ENCODE measurements at places on chromosomes 12 and 14. TPM values are rescaled to one million over a fixed set of nuclear protein-coding genes. Genes with fewer than 3 reads are reported as not detected.
A peak's percentile ranks its signal among the peaks of the same experiment; 100 is the strongest.

Gene PDZRN4
- total RNA-seq, result 0.75 TPM

Gene SLCO1B3
- not detected for total RNA-seq

Gene KRT77
- not detected for total RNA-seq

Gene GZMB
- total RNA-seq, result 8.1 TPM

Gene SDS
- 2.4 TPM for total RNA-seq

Gene FIGNL2
- total RNA-seq, result 1.5 TPM

Gene LRFN5
- total RNA-seq, result 1.0 TPM

DNA sequence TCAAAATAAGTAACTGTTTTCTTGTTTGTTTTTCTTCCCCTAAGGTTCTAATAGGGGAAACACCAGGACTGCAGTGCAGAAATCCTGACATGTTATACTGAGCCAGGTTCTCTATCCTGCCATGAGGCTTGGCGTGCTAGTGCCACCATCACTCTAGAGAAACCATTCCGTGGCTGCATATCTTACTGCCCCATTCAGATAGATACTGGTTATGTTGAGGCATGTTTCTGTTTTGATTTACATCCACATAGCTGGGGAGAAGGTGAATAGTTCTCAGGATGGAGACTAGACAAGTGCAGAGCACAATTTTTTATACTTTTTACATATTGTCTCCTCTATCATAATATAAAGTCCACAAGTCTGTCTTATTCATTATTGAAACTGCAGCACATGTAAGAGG is 11.5 kb downstream of the MAGOHB start:
- H3K27ac ChIP-seq, result no peak overlapping the region
- no peak overlapping the region for H3K4me3 ChIP-seq
- H3K4me1 ChIP-seq, result no peaks in the 10 kb centered on the region
- no peak for DNase-seq
- H3K36me3 ChIP-seq, result peaks cover 6% of the 10 kb centered on the region
- H3K27me3 ChIP-seq, result no peaks in the 10 kb centered on the region

DNA sequence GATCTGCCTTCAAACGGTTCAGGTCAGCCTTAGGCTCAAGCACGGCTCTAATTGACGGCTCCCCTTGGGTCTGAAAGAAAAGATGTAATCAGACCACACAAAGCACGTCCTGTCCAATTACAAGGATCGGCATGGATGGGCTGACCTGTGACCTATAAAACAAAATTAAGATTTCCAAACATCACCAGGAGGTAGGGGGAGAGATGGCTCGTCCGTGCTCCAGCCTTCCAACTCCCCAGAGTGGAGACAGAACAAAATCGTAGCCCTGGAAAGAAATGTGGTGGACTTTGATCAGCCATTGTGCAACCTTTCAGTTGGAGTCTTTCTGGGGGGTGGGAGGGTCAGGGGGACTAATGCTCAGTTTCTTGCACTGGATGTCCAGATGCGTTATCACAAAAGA is 226.6 kb upstream of the DIO3 start:
- H3K27me3 ChIP-seq, result no peaks in the 10 kb centered on the region
- no peak overlapping the region for H3K4me3 ChIP-seq
- DNase-seq, result no peak
- no peaks in the 10 kb centered on the region for H3K36me3 ChIP-seq

GRCh38 chr12:9673404-9674225 is 4.1 kb downstream of the CLEC2D start:
- H3K4me1 ChIP-seq, result peaks cover 8% of the 10 kb centered on the region
- H3K4me3 ChIP-seq, result no peak overlapping the region
- peak; percentile 75 for DNase-seq
- no peaks in the 10 kb centered on the region for H3K27me3 ChIP-seq
- H3K27ac ChIP-seq, result no peak overlapping the region

GRCh38 chr14:77808250-77808649 is 8.3 kb downstream of the ADCK1 start:
- H3K36me3 ChIP-seq, result no peaks in the 10 kb centered on the region
- no peaks in the 10 kb centered on the region for H3K4me1 ChIP-seq
- DNase-seq, result no peak
- no peak overlapping the region for H3K4me3 ChIP-seq
- no peaks in the 10 kb centered on the region for H3K27me3 ChIP-seq

DNA sequence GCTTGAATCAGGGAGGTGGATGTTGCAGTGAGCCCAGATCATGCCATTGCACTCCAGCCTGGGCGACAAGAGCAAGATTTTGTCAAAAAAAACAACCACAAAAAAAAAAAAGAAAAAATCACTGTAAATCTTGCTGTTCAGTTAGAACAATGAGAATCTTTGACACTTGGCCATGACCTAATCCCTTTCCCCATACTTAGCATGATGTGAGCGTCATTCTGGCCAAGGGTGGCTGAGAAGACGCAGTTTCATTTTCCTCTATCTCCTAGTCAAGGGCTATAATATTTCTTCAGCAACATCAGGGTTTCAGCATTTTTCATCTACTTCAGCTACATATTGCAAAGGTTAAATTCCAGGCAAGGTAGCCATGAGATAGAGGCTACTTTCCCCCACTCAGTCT is 599.4 kb upstream of the MDGA2 start:
- no peak overlapping the region for H3K4me3 ChIP-seq
- DNase-seq, result no peak
- no peaks in the 10 kb centered on the region for H3K36me3 ChIP-seq
- no peaks in the 10 kb centered on the region for H3K4me1 ChIP-seq

- H3K4me3 ChIP-seq, result no peak overlapping the region
- no peak overlapping the region for H3K27ac ChIP-seq
- H3K27me3 ChIP-seq, result no peaks in the 10 kb centered on the region
- no peaks in the 10 kb centered on the region for H3K4me1 ChIP-seq
- H3K36me3 ChIP-seq, result no peaks in the 10 kb centered on the region
Observed at GRCh38 chr12:69324797-69325466, 23.2 kb upstream of the LYZ start.

DNA sequence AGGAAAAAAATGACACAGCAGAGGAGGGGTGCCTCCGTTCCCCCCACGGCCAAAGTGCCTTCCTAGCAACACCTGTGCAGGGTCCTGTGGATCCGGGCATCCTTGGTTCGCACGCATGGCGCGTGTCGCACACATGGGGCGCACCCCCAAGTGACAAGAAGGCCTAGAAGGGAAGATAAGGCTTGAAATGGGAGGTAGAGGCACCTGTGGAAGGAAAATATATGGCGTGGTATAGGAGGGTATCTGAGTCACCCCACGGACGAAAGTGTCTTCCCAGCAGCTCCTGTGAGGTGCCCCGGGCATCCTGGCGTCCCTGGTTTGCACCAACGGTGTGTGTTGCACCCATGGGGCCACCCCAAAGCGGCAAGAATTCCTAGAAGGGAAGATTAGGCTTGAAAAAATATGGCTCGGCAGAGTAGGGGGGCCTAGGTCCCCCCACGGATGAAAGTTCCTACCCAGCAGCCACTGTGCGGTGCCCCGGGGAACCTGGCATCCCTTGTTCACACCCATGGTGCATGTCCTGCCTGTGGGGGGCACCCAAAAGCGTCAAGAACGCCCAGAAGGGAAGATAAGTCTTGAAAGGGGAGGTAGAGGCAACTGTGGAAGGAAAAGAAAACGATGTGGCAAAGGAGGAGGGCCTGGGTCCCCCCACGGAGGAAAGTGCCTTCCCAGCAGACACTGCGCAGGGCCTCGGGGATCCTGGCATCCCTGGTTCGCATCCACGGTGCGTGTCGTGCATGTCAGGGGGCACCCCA is 280.0 kb downstream of the ALG10 start:
- no peak for DNase-seq
- no peaks in the 10 kb centered on the region for H3K27me3 ChIP-seq
- no peaks in the 10 kb centered on the region for H3K4me1 ChIP-seq
- no peak overlapping the region for H3K27ac ChIP-seq
- H3K4me3 ChIP-seq, result no peak overlapping the region
- H3K36me3 ChIP-seq, result no peaks in the 10 kb centered on the region

GRCh38 chr12:27618836-27619235 is 77.4 kb upstream of the REP15 start:
- no peak overlapping the region for H3K4me3 ChIP-seq
- DNase-seq, result no peak
- no peak overlapping the region for H3K27ac ChIP-seq
- no peaks in the 10 kb centered on the region for H3K4me1 ChIP-seq
- no peaks in the 10 kb centered on the region for H3K27me3 ChIP-seq

DNA sequence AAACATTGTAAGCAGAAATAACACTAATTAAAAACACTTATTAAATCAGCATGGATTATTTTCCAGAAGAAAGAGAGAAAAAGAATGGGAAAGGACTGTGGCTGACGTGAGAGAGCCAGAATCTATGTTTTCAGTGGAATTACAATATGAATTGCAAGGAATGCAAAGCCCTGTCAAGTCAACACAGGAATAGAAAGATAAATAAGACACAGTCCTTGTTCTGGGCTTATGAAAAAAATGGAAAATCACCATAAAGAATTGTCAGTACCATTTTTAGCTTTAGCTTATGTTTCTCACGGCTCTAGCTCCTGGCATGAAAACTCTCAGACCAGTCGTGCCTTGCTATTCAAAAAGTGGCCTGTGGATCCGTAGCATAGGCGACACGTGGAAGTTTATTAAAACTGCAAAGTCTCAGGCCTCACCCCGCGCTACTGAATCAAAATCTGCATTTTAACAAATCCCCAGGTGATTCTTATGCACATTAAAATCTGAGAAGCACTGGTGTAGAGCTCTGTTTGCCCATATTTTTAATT is 549.1 kb downstream of the RPS29 start:
- H3K27ac ChIP-seq, result no peak overlapping the region
- no peaks in the 10 kb centered on the region for H3K4me1 ChIP-seq
- no peak for DNase-seq

DNA sequence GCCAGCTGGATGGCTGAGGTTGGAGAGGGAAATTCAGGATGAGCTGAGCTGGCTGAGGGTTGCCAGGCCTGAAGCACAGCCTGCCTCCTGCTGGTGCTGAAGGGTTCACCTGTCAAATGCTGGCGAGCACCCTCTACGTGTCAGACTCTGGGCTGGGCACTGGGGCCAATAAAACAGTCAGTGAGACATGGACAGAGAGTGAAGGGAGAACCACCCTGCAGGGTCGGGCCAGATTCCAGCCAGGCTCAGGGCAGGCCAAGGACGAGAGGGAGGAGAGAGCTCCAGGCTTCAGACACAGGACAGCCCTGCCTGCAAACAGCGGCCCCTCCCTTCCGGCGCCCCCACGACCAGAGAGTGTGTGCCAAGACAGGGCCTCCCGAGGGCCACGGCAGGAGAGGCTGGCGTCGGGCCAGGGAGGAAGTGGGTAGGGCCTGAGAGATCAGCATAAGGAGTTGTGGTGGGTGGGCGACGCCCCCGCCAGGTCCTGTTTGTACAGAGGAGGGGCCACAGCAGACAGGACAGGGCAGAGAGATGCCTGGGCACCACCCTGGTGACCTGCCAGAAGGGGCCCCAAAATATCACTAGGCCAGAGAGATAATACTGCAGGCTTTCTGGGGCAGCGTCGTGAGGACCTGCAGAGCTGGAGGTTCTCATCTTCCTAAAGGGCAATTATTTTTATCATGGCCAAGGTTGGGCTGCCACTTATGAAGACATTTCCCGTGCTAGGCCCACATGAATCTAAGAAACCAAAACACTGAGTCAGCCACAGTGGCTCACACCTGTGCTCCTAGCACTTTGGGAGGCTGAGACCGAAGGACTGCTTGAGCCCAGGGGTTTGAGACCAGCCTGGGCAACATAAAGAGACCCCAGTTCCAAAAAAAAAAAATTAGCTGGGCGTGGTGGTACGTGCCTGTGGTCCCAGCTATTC is 73.1 kb upstream of the GPR68 start:
- peaks cover 28% of the 10 kb centered on the region for H3K4me1 ChIP-seq
- H3K4me3 ChIP-seq, result no peak overlapping the region
- peak overlapping the region; percentile 74 for H3K27ac ChIP-seq
- H3K36me3 ChIP-seq, result peaks cover 22% of the 10 kb centered on the region

GRCh38 chr12:107590413-107590812 is 95.2 kb upstream of the PWP1 start:
- H3K4me1 ChIP-seq, result no peaks in the 10 kb centered on the region
- no peaks in the 10 kb centered on the region for H3K36me3 ChIP-seq
- H3K4me3 ChIP-seq, result no peak overlapping the region
- no peak overlapping the region for H3K27ac ChIP-seq

DNA sequence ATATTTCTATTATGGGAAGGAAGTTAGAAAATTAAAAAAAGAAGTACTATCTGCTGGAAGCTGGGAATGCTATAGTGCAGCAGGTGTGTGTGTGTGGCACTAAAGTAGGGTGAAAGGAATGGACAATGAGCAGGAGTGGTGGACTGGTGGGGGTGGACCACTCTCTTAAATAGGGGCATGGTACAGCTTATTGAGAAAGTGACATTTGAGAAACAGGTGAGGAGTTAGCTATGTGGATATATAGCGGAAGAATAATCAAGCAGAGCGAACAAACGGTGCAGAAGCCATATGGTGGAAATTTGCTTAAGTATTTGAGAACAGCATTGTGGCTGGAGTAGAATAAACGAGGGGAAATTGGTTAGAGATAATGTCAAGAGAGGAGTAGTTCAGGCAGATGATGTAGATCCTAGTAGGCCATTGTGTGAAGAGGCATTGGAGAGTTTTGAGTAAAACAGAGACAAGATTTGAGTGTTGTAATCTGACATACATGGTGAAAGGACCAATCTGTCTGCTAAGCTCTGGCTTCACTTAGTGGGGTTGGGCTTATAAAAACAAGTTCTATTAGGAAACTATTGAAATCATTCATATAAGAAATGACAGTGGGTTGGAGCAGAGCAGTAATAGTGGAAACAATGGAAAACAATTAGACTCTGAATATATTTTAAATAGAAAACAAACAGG is 149.2 kb upstream of the SYT10 start:
- no peak overlapping the region for H3K27ac ChIP-seq
- H3K4me1 ChIP-seq, result no peaks in the 10 kb centered on the region
- DNase-seq, result no peak
- no peak overlapping the region for H3K4me3 ChIP-seq

DNA sequence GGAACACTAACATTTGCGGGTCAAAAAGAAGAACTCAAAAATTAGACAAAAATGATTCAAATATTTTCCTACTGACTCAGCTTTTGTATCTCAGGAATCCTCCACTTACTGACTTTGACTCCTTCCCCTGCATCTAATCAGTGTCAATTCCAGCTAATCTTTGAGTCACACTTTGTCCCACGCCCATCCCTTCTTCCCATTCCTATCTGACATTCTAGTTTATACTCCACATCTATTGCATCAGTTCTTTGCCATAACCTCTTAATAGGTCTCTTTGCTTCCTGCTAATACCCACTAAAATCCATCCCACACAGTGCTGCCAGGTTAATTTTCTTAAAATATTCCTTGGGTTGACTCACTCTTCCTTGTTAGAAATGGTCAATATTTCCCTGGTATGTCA is 19.1 kb downstream of the BBS10 start:
- no peaks in the 10 kb centered on the region for H3K36me3 ChIP-seq
- no peaks in the 10 kb centered on the region for H3K4me1 ChIP-seq
- no peak for DNase-seq
- no peak overlapping the region for H3K4me3 ChIP-seq
- no peak overlapping the region for H3K27ac ChIP-seq
- H3K27me3 ChIP-seq, result no peaks in the 10 kb centered on the region

GRCh38 chr12:10567813-10568212 is 45.6 kb downstream of the MAGOHB start:
- no peak for DNase-seq
- H3K4me3 ChIP-seq, result no peak overlapping the region
- H3K27me3 ChIP-seq, result no peaks in the 10 kb centered on the region
- H3K4me1 ChIP-seq, result no peaks in the 10 kb centered on the region

GRCh38 chr14:67510836-67511235 is 22.3 kb upstream of the PLEKHH1 start:
- no peak overlapping the region for H3K4me3 ChIP-seq
- no peaks in the 10 kb centered on the region for H3K36me3 ChIP-seq
- H3K27ac ChIP-seq, result no peak overlapping the region
- H3K27me3 ChIP-seq, result no peaks in the 10 kb centered on the region

All from upper lobe of right lung (tissue), 1 donor.